H7 (cell line): ENCODE measurements at places on chromosomes 2 and 18. TPM values are rescaled to one million over a fixed set of nuclear protein-coding genes. Genes with fewer than 3 reads are reported as not detected.

DNA sequence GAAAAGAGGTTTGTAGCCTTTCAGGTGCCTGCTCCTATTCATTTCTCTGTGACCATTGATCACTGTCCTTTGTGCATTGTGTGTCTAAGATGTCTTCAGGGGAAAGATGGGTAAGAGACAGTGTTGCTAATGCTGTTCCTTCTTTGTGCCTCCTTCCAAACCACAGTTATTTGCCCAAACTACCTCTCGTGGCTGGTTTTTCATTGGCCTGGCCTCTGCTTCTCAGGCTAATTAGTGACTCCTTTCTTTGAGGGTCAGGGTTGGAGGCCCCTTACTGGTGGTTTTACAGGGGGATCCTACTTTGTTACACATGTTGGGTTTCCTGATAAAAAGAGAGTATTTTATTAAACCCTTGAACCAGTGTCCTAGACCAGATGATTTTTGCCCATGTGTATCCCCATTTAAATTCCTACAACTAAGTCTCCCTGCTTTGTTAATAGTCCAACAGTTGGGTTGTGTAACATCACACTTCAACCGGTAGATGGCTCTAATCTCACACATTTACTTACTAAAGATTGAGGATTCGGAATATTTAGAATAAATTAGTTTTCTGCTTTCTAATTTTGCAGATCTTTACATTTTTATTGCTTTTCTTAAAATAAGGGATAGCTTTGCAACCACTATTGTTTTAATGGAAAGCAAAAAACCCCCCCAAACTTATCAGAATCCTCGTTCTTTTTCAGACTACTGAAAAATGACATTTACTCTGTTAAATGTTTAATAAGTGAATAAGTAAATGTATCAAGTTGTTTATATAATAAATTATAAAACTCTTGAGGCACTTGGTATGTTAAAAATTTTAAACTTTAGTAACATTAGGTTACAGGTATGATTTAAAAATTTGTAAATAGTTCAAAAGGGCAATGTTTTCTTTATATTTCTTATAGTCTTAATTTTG lies 2.4 kb downstream of the MARS2 start:
- DNase-seq: peak; percentile 34

- DNase-seq: peak; percentile 30
These were observed 2.5 kb upstream of the YES1 start for GRCh38 chr18:814300-815084.

PARD3B gene
- total RNA-seq: 1.4 and 2.3 TPM in 2 replicates

FBXO36 gene
- 7.9 and 10.2 TPM in 2 replicates for total RNA-seq

- DNase-seq: no peak
These were observed 365.4 kb upstream of the RGPD4 start for GRCh38 chr2:107461301-107461700.

- peak; percentile 5 for DNase-seq
These were observed 608.6 kb upstream of the CELF4 start for GRCh38 chr18:38174173-38174572.

ANKRD30B gene
- total RNA-seq: not detected in 2 replicates

DNA sequence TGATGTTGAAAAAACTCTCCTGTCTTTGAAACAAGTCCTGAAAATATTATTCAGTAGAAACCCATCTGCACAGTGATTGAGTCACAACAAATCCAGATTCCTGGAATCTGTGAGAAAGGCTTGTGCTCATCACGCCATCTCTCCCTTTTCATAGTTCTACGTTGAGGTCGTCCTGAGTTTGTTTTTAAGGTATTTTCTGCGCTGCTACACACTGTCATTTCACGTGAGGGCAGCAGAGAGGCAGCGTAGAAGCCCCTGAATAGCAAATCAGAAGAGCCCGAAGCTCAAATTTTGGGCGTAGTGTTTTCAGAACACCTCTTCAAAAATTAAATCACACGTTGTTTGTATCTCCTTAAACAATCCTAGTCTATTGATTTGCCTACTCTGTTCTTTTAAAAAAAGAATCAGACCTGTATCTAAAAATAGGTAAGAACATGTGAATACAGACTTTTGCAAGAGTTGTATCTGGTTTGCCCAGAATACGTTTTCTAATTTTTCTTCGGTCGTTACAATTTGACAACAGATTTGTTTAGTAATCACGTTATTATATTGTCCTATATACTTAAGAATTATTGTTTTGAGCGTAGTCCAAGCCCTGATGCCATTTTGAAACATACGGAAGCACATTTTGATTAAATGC lies 61.6 kb upstream of the SLC38A11 start:
- DNase-seq: peak; percentile 49

HTR2B gene
- not detected in 2 replicates for total RNA-seq

RFTN2 gene
- total RNA-seq: 3.2 and 3.4 TPM in 2 replicates

DNA sequence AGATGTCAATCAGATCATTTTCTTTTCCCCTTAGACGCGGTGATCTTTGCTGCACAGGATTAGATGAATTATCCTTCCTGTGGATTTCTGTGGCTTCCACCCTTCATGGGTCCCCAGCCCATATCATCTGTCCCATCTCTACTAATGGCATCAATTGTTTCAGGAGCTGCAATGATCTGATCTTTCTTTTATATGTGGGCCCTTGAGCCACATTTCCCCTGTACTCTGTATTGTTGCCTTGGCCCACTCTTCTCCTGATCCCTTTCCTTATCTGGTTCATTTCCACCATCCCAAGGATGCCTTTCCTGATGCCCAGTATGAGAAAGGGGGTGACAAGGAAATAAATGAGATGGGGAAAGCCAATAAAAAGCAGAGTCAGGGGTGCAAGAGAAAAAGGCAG lies 24.7 kb downstream of the SP140 start:
- no peak for DNase-seq

ALPP gene
- 0.15 and 0.69 TPM in 2 replicates for total RNA-seq

ITPRIPL1 gene
- 8.8 and 9.0 TPM in 2 replicates for total RNA-seq

DNA sequence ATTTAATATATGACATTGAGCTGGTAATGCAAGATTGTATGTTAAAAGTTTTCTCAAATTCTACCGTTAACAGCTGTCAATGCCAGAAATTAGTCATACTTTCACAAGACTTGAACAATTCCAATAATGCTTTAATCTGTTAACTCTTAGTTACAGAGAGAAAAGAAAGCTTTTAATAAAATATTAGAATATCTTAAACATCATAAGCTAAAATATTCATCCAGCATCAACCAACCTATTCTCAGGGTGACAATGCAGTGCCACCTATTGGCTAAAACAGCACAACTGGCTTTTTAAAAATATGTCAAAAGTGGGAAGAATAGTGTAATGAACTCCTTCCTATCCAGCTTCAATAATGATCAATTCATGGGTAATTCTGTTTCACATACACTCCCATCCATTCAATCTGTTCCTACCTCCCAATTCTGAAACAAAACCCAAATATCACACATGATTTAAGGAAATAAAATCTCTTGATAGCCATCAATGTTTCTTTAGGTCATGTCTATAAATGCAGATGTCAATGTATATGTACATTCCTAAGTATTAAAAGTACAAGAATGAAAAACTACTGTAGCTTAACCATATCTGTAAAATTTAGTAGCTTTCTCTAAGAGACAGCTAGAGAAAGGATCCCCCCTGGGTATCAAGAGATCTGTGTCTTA lies 79.8 kb upstream of the CCDC141 start:
- no peak for DNase-seq

GRCh38 chr2:96526615-96527285 lies 9.8 kb upstream of the ARID5A start:
- no peak for DNase-seq

- no peak for DNase-seq
These were observed 53.4 kb downstream of the SERPINB7 start for GRCh38 chr18:63828656-63829055.

DNA sequence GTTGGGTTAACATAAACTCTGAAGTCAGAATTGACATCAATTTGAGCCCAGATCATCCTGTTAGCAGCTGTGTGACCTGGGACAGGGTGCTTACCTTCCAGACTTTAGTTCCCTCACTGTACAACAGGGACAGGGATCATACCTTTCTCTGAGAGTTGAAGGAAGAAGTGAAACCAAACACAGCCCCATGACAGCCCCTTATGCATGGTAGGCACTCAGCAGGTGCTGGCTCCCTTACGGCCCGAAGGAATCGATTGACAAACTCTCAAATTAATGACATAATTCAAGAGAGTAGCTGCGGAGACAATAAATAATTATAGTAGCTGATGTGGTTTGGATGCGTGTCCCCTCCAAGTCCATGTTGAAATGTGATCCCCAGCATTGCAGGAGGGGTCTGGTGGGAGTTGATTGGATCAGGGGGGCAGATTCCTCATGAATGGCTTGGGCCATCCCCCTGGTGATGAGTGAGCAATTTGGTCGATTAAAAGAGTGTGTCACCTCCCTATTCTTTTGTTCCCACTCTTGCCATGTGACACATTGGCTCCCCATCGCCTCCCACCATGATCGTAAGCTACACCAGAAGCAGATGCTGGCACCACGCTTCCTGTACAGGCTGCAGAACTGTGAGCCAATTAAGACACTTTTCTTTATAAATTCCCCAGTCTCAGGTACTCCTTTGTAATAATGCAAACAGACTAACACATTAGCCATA lies 72.4 kb downstream of the ODC1 start:
- DNase-seq: no peak

DNA sequence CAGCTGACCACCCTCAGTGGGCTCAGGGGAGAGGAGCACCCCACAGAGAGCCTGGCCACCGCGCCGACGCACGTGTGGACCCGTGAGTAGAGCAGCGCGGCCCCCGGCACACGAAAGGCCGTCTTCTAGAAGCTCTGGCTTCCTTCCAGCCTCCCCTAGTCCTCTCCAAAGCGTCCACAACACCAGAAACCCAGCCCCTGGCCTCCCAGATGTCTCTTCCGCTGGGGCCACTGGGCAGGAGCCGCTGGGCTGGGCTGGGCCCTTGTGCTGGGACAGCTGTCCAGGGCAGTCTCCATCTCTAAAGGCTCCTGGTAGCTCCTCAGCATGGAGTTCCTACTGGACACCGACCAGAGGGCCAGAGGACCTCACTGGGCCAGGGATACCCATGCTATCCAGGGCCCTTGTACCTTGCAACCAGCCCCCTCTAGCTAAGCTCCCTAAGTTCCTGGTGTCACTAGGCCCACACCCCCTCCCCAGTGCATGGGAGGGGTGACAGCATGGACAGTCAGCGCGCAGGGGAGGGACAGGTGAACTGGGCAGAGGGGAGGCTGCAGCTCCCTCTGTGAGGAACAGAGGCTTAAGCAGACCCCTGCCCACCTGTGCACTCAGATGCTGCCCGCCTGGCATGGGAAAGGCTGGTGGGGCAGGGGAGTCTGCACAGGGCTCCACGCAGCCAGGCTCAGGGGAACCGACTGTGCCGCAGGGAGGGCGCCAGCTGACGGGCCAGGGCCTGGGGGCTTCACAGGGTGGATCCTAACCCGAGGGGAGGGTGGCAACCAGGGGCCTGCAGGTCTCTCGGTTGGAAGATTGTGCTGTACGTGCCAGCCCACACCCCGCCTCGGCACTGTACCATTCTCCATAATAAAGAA lies 32.9 kb downstream of the MTERF4 start:
- DNase-seq: peak; percentile 43

GRCh38 chr2:191981706-191982105 lies 134.8 kb upstream of the CAVIN2 start:
- DNase-seq: no peak

DNA sequence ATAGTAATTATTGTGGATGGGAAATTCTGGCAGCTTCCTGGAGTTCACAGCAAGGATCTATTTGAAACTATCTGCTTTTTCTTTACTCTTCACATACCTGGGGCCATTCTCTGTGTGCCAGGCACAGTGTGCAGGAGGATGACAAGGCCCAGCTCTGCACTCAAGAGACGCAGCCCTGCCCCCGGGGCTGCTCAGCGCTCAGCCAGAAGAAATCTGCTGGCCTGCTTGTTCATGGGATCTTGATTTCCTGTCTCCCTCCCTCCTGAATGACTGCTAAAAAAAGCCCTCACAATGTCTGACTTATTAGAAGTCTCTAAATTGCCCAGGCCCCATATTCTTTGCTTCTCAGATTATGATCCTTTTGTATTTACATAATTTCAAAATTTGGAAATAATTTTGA lies 210.9 kb downstream of the DCDC2C start:
- peak; percentile 5 for DNase-seq

DNA sequence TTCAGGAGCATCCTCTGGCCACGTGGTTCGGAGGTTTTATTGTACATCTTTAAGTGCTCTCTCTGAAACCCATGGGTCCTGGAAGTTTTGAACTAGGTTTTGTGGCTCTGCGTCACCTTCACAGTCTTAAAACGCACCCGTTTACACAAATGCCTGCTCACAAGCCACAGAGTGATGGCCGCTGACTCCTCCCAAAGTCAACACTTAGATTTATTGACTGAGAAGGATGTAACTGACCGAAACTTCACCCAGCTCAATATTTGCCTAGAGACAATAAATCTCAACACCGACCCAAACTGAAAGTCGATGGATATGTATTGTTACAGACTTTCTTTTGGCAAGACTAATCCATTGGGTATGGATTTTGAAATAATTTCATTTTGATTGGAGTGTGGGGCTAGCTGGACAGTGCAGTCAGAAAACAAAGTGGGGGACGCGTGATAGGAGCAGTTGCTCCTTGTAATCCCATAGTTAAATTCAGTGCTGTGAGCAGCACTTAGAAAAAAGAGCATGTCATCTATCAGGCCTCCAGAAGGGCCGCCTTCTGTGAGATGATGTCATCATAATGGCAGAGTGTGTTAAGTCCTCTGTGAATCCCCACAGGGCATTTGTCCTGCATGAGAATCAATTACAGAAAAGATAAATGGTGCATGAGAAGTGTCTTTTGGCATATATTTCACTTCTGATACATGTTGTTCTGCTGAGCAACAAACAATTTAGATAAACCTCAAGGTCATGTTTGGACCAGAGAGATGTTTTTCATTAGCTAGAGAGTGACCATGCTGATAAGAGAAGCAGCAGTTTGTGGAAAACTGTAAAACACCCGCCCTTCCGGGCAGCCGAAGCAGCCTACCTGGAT lies 183.7 kb downstream of the INO80D start:
- no peak for DNase-seq

SP100 gene
- 0.15 TPM in 1 of 2 replicates, not detected in the other for total RNA-seq

- DNase-seq: no peak
These were observed 205.6 kb downstream of the ARHGAP15 start for GRCh38 chr2:143334837-143335236.

- DNase-seq: no peak
These were observed 178.1 kb downstream of the IKZF2 start for GRCh38 chr2:212973347-212973746.

CDH2 gene
- total RNA-seq: 101 and 106 TPM in 2 replicates

GRCh38 chr18:74522635-74523548 lies 11.4 kb upstream of the CNDP1 start:
- DNase-seq: no peak

DNA sequence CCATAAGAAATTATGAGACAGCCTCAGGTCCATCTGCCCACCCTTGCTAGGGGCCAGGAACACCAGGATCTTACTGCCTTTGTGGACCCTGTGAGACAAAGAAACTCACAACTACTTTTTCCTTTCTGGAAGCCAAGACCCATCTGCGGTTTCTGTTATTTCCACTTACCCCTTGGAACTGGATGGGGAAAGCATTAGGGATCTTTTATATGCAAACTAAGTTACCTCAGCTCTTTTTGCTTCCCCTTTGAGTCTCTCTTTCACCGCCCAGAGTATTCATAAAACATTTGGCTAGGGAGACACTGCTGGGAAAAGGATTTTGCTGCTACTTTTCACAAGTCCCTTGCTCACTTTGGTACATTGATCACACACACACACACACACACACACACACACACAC lies 95.7 kb downstream of the ZNF385B start:
- DNase-seq: peak; percentile 52
